ENCODE measurements at places on chromosomes 11 and 22. TPM values are rescaled to one million over a fixed set of nuclear protein-coding genes. Genes with fewer than 3 reads are reported as not detected.

Gene APOL4
- total RNA-seq, result 1.0 TPM

Gene ENTHD1
- total RNA-seq, result not detected

Gene SEC14L3
- total RNA-seq, result not detected

- DNase-seq, result peak; percentile 26
Observed at GRCh38 chr11:1482581-1483444, 3.8 kb downstream of the MOB2 start.

- no peak for DNase-seq
Observed at GRCh38 chr22:30747493-30747892, 52.8 kb downstream of the OSBP2 start.

GRCh38 chr11:77656362-77656761 lies 18.8 kb upstream of the CLNS1A start:
- no peak for DNase-seq

- DNase-seq, result no peak
Observed at GRCh38 chr22:26783885-26784284, 126.5 kb downstream of the MIAT start.

- no peak for DNase-seq
Observed at GRCh38 chr11:61628662-61628970, 47.7 kb upstream of the SYT7 start.

DNA sequence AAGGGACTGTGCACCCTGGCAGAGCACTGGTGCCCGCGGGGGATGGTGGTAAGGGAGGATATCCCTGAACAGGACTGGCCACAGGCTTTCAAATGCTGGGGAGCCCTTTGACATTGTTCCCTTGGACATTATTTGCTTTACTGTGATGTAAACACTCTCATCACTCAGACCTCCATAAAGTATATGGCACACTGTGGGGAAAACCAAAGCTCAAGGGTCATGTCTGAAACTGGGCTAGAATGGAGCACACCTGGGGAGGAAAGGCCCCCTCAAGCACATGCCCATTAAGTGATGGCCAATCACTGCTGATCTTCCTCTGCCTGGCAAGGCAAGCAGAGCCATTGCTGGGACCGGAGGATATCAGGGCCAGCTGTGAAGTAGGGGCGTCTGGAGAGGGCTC lies 60.9 kb upstream of the TENM4 start:
- no peak for DNase-seq

GRCh38 chr11:110903830-110904229 lies 191.6 kb upstream of the ARHGAP20 start:
- no peak for DNase-seq
